ENCODE measurements at places on chromosomes 13 and 19.

GRCh38 chr19:23527797-23528196 lies 132.5 kb upstream of the ZNF91 start:
- DNase-seq: peak; percentile 46

GRCh38 chr19:31118986-31119385 lies 230.2 kb downstream of the TSHZ3 start:
- DNase-seq: no peak

GRCh38 chr13:110714797-110715394 lies 1.4 kb downstream of the ING1 start:
- DNase-seq: peak; percentile 54

- peak; percentile 84 for DNase-seq
These were observed 811 bp downstream of the ARMC6 start for GRCh38 chr19:19034204-19034624.

- DNase-seq: no peak
These were observed 4.6 kb downstream of the UBA2 start for GRCh38 chr19:34432797-34433196.

GRCh38 chr13:65909501-65909900 lies 1320.6 kb downstream of the PCDH9 start:
- no peak for DNase-seq

DNA sequence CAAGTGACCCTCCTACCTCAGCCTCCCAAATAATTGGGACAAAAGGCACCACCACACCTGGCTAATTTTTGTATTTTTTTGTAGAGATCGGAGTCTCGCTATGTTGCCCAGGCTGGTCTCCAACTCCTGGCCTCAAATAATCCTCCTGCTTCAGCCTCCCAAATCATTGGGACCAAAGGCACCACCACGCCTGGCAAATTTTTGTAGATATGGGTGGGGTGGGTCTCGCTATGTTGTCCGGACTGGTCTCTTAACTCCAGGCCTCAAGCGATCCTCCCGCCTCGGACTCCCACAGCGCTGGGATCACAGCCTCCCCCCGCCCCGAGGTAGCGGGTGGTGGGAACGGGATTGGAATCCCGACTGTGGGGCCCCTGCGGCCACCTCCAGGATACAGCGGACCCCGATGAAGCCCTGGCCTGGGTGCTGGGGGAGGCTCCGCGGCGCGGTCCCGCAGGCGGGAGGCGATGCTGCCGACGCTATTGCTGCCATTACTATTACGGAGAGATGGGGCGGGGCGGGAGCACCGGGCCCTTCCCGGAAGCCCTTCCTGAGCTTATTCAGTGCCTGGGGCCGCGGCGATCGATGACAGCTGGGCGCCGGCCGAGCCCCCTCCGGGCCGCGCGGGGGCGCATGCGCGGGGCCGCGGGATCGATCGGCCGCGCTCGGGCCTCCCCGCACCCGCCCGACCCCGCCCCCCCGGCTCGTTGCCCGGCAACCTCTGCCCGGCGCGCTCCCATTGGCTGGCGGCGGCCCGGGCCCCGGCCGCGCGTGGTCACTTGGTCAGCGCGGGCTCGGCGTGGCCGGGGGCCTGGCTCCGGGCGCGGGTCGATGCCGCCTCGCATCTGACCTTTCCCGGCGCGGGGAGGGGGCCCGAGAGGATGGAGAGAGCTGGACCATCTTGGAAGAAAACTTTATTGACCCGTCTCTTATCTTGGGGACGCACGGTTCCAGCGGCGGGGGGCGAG lies 27.9 kb upstream of the ONECUT3 start:
- peak; percentile 65 for DNase-seq

DNA sequence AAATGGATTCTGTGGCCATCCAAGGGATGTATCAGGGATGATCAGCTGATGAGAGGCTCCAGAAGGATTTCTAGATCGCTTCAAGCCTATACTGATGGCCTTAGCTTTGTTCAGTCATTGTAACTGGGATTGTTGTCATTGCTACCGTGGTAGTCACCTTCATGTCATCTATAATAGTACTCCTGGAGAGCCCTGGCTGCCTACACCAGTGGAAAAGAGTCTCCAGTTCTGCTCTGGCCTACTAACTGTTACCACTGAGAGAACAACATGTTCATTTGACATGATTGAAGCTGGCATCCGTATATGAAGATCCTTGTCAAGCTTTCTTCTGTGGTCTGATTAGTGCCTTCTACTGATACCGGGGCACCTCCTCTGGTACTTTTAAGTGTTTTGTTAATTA lies 131.3 kb downstream of the B3GLCT start:
- DNase-seq: no peak

DNA sequence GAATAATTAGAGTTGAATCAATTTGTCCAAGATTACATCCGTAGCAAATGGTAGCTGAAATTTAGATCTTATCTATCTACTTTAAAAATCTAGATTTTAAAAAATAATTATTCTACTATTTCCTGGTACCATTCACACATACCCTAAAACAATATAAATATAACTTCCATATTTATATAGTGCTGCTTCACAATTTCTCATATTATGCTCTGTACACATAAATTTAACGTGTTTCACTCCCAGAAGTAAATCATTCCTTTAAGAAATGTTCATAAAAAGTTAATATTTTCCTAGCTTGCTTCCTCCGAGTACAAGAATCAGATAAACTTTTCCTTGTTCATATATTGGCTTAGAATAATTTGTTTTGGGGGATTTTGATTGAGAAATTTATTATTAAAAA lies 857.0 kb upstream of the SPRY2 start:
- no peak for DNase-seq

- DNase-seq: no peak
These were observed 16.3 kb downstream of the DOCK9 start for GRCh38 chr13:98961503-98962105.

DNA sequence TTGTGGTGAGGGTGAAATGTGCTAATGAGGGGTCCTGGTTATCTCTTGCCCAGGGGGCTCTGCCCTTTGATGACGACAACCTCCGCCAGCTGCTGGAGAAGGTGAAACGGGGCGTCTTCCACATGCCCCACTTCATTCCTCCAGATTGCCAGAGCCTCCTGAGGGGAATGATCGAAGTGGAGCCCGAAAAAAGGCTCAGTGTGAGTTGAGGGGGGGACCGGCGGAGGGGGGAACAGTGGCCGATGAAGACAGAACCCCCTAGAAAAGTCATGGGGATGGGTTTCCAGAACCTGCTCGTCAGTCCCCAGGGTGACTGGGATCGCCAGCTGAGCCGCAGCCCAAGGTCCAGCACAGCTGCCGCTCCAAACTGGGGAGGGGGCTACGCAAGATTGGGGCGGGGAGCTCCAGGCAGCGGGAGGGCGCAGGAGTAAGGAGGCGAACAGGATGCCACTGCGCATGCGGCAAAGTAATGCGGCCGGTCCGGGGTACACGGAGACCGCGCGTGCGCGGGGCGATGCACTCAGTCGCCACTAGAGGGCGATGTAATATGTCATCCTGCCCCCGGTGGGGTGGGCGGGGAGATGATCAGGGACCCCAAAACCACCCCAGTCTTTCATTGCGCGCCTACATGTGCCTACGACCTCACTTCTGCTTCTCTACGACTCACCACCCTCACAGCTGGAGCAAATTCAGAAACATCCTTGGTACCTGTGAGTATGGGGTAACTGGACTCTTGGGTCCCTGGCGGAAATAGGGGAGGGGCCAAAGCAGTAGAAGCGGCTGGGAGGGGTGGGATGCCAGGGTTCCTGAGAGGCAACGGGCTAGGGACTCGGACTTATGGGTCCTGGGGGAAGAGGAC lies 17.9 kb downstream of the BRSK1 start:
- DNase-seq: peak; percentile 96

DNA sequence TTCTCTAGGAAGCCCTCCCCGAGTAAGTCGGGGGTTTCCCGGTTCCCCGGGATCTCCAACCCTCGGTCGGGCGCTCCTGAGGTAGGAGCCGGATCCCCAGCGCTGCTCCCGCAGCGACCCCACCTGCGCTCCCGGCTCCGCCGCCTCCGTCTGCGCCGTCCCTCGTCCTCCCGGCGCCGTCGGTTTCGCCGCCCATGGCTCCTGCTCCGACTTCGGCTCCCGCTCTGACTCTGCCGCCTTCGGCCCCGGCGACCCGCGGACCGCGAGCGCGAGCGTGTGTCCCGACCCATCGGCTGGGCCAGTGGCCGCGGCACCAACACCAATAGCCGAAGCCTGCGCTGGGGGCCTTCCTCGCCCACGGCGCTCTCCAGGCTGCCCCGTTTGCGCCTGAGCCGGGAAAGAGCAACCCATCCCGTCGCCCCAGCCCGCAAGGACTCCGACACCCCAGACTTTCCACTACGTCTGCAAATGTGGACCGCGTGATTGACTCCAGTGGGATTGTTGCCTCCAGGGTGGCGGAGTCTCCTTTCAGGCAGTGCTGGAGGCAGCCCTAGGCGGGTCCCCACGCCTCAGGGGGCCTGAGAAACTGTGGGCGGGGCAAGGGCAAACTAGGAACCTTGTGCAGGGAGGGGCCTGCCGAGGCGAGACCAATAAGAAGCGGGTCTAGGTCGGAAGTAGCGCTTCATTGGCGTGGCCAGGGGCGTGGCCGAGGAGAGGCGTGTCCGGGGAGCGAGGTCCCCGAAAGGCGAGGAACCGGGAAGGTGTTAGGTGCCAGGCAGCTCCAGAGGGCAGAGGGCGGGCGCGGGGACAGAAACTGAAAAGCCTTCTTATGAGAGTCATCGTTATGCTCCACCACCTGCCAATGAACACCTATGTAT lies at the start of gene CACTIN:
CACTIN (minus strand) TSS at position 318 of the 878 bp plus-strand sequence; CDS start at position 290, 28 bp downstream.
- peak; percentile 99 for DNase-seq

GRCh38 chr13:23468811-23469210 lies 35.3 kb upstream of the SACS start:
- no peak for DNase-seq

GRCh38 chr13:77861741-77862140 lies 56.9 kb downstream of the EDNRB start:
- no peak for DNase-seq

DNA sequence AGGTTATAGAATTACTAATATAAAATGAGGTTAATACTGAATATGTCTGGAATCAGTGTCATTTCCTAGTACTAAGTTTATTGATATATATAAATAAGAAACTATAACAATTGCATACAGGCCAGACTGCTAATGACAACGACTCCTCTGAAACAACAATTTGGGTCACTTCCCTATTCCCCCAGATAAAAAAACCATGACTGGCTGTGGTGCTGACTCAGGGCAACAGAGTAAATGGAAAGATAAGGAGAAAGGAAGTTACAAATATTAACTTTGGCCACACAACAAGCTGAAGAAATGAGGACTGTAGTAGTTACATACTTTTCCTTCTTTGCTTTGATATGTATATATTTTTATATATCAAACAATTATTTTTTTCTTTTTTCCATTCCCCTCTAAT lies 263.7 kb upstream of the PCDH9 start:
- no peak for DNase-seq

All from activated naive CD4-positive, alpha-beta T cell treated with anti-CD3 and anti-CD28 coated beads for 36 hours (primary cell).